ENCODE measurements at places on chromosomes 2 and 18.

DNA sequence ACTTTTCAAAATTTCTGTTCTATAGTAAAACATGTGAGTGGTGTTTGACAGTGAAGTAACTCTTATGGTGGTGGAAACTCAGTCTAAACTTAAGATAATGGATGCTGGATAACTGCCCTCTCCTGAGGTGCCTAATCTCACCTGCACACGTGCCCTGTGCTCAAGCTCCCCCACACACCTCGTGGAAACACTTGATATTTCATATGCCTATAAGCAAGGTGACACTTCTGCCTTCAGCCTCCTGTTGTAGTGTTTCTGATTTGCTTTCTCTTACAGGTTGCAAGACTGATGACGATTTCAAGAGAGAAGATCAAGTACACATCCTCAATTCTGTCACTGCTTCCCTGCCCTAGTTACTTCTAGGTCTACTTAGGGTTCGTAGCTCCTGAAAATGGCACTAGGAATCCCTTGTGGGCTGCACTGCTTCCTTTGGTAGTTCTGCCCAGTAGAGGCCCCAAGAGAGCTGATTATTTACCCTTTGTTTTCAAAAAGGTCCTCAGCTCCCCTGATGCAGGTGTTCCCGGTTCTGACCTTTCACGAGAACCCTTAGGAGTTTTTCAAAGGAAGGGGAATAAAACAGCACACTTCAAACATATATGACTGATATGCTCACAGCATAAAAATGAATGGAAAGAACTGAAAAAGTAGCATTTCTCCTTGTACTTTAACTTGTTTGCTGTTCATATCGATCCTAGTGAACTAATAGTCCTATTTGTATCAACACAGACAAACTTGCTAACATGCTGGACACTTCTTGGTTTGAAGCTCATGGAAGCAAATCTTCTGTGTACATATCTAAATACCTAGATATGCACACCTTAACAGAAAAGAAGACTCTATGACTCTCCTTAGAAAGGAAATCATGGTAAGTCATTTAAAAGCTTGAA, 6.7 kb downstream of the CAVIN2 start:
- DNase-seq, result no peak

DNA sequence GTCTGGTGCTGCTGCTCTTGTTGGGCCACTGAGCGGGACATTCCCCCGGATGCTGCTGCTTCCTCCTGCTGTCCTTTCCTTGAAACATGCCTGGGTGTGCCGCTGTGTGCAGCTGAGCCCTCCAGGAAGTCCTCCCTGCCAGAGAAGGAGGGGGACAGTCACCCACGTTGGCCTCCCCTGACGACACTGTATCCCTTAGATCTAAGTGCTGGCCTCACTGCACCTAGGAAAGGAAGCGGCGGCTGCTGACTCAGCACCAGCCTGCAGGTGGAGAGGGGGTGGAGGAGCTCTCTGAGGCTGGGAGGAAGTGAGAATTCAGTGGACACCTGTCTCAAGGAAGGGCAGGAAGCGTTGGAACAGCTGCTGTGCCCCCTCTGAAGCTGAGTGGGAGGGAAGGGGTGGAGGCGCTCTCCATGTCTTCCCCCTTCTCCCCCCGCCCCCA, 239.8 kb downstream of the HAUS1 start:
- DNase-seq, result peak; percentile 54

- DNase-seq, result no peak
Measured at GRCh38 chr2:200179151-200179550, 127.3 kb upstream of the SPATS2L start.

- DNase-seq, result peak; percentile 46
Measured at GRCh38 chr18:519019-519879, 18.7 kb upstream of the COLEC12 start.

DNA sequence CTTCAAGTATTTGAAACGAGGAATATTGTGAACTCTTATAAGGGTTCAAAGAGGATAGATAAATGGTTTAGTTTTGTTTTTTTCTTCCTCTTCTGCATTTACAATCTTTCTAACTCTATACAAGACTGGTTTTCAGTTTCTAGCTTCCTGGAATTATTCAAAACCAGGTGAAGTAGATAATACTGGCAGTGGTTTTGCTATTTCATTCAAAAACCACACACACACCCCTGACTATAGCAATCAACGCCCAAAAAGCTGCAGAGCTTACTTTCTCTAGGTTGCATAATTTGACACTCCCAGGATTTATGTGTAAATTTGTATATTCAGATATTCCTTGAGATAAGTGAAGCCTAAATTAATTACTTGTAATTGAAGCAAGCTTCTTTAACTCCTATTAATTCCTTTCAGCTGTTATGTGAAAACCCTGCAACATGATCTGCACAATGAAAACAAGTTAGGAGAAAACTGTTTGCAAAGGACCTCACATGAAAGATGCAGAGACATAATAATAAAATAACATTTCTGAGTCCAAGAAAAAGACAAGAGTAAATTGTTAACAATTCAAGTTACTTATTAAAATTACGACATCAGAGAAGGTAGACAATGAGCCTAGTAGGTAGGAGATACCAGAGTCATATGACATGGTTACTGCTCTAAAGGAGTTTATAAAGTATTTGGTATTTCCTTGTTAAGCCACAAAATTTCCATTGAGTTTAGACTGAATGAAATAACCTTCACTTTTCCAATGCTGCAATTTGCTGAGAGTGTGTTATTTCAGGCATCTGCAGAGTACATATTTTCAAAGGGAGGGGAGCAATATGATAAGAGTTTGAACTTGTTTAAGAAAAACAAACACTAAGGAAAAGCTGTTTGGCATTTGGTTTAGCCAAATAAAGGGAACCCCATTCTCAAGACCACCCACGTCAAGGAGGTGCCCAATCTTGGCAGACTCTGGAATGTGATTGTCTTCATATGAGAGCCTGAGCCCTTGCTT, 1.6 kb upstream of the NFE2L2 start:
- DNase-seq, result peak; percentile 60

GRCh38 chr2:74845217-74845751, 11.4 kb downstream of the HK2 start:
- peak; percentile 57 for DNase-seq

- no peak for DNase-seq
Measured at GRCh38 chr18:36514778-36515177, 217.3 kb downstream of the FHOD3 start.

DNA sequence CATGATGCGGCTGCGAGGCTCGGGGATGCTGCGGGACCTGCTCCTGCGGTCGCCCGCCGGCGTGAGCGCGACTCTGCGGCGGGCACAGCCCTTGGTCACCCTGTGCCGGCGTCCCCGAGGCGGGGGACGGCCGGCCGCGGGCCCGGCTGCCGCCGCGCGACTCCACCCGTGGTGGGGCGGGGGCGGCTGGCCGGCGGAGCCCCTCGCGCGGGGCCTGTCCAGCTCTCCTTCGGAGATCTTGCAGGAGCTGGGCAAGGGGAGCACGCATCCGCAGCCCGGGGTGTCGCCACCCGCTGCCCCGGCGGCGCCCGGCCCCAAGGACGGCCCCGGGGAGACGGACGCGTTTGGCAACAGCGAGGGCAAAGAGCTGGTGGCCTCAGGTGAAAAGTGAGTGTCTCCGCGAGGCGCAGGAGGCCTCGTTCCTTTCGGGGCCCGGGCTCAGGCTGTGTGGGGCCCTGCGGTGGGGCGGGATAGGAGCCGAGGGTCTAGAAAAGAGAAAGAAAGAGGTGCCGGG, 520 bp downstream of the GLS start:
- no peak for DNase-seq

GRCh38 chr2:6078414-6078813, 386.2 kb downstream of the SOX11 start:
- no peak for DNase-seq

DNA sequence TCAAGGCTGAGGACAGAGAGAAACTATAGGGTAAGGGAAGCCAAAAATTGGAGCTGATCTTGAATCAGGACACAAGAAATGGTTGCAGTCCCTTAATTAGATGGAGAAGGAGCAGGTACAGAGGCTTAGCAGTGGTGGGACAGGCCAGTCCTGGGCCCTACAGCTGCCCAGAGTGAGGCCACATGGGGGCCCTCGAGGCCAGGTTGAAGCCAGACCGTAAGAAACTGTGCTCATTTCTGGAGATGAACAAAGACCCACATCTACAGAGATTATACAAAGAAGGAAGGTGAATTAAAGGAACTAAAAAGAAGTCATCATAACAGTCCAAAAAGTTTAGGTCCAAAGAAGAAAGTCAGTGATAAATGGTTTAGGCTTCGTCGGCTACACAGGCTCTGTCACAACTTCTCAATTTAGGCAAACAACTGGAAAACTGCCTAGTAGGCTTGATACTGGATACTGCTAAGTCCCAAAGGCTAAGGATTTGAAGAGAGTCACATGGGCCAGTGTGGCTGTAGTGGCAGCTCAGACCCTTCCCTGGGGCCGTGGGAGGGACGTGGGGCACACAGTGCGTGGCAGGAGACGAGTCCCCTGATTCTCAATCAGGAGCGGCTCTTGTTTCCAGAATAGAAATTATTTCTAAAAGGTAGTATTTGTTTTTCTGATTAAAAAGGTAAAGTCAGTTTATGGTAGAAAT, 50.4 kb upstream of the CNGA3 start:
- no peak for DNase-seq

GRCh38 chr2:191258996-191259395, 13.8 kb downstream of the MYO1B start:
- DNase-seq, result no peak

Data from activated CD4-positive, alpha-beta T cell treated with anti-CD3 and anti-CD28 coated beads, Interleukin-2, Interleukin-6, amounts not matched to agents 100 ng/mL and 50 ng/mL, durations not matched to agents 16 hours and 8 hours (primary cell).